K562 (cell line): ENCODE measurements at places on chromosomes 13 and 19. TPM values are rescaled to one million over a fixed set of nuclear protein-coding genes. Genes with fewer than 3 reads are reported as not detected.
A peak's percentile ranks its signal among the peaks of the same experiment; 100 is the strongest.

HSD17B14 gene
- not detected in 2 replicates for polyA plus RNA-seq

OSCAR gene
- 0.13 and 0.20 TPM in 2 replicates for polyA plus RNA-seq

DNA sequence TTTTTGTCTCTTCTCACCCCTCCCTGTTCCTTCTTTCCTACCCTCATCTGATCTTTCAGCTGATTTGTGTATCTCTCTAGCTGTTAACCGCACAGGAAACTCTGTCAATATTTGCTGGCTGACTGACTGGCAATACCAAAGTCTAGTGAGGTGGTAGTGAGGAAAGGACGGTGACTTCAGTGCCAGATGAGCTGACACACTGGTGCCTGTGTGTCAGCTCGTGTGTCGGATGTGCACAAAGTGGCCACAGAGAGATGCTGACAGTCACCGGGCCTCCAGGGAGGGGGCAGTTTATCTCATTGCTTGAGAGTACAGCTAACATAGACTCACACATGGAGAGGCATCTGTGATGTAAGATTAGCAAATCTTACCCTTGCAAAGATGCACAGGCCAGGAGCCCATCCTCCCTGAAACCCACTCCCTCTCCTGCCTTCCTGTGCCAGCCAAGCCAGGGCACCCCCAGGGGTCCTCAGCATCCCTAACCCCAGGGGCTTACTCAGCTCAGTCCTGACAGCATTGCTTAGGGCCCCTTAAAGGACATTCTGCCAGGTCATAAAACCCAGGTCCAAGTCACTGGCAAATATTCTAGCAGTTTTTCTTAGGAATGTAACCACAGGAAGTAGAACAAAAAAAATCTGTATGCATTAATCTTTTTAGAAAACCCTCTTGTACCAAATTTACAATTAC, 80.2 kb downstream of the SHISA2 start:
- DNase-seq = no peak

- DNase-seq = no peak
These were observed 3.1 kb upstream of the DHRS12 start for GRCh38 chr13:51807041-51807440.

DNA sequence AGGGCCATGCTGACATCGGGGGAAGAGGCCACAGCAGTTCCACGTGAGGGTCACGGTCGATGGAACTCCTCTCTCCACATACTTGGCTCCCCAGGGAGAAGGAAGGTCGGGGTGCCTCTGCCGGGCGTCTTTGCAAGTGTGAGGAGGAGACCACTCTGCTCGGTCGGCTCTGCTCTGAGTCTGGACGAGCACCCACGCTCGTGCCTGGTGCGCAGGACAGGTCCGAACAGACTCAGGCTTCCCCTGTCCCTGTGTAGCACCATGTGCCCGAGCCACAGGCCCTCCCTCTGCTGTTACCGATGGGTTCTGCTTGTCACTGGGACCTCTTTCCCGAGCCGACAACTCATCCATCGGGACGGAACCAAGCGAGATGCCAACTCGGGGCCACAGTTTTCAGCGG, 35.1 kb downstream of the TMEM255B start:
- no peak for DNase-seq

- DNase-seq = no peak
These were observed 14.0 kb downstream of the CDX2 start for GRCh38 chr13:27955014-27955591.

- DNase-seq = no peak
These were observed 228.5 kb downstream of the NDFIP2 start for GRCh38 chr13:79709471-79709870.

ZNF579 gene
- polyA plus RNA-seq = 3.4 and 4.9 TPM in 2 replicates

GRCh38 chr13:111874981-111875380, 192.0 kb upstream of the SOX1 start:
- DNase-seq = no peak

RPS5 gene
- 3,494 and 3,885 TPM in 2 replicates for polyA plus RNA-seq

- DNase-seq = no peak
These were observed 41.5 kb downstream of the KLF12 start for GRCh38 chr13:74092711-74093110.

ARHGAP45 gene
- polyA plus RNA-seq = 16.3 and 20.2 TPM in 2 replicates

- no peak for DNase-seq
These were observed 84.0 kb downstream of the GPC5 start for GRCh38 chr13:91482427-91482826.

DNA sequence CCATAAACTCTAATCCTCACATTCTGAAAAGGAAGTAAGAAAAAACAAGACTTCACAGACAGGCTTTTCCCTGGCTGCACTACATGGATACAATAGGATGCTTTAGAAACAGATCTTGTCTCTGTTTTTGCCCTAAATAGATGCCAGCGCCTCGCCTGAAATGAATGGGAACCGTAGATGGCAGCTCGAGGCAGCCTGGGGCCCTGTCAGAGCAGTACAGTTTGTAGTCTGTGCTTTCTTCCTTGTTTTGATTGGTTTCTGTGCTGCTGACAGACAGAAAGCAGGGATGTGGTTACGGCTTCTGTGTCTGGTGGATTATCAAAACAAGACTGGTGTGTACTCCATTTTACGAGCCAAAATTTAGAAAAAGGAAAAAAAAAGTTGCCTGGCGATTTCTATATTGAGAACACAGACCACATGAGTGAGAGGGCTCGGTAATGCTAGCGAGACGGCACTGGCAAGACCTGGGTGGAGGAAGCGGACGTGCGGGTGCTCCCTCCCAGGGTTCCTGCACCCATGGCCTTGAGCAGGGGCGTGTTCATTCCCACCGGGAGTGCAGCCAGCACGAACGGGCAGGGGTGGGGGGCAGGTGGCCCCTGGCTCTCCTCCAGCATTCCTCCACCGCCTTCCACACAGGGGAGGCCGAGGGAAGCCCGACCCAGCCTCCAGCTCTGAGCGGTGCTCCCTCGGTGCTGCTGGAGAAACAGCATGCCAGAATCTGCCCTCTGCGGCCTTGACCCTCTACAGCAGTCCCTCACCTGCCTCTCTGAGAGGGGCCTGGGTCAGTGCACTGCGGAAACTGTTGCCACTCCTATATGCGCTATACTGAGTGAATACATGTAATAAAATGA, 37.6 kb upstream of the C1QTNF9 start:
- DNase-seq = no peak

DNA sequence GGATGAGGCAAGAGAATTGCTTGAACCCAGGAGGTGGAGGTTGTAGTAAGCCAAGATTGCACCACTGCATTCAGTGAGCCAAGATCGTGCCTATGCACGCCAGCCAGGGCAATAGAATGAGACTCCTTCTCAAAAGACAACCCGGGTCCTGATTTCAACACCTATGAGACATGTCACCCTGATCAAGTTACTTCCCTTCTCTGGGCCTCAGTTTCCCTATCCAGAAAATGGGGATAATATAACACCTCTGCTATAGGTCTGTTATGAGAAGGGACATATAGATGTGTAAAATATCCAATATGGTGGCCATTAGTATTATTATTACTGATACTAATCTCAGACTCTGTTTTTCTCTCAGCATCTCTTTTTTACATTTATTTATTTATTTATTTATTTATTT, 12.9 kb upstream of the GIPR start:
- DNase-seq = no peak

PEAK3 gene
- 0.07 TPM in 1 of 2 replicates, not detected in the other for polyA plus RNA-seq

- DNase-seq = no peak
These were observed 65.1 kb downstream of the SIAH3 start for GRCh38 chr13:45786293-45786920.

MATK gene
- 37.5 and 37.9 TPM in 2 replicates for polyA plus RNA-seq

GRCh38 chr19:1977120-1977519, 36.1 kb downstream of the CSNK1G2 start:
- DNase-seq = peak; percentile 78

ACP7 gene
- not detected in 2 replicates for polyA plus RNA-seq

DNA sequence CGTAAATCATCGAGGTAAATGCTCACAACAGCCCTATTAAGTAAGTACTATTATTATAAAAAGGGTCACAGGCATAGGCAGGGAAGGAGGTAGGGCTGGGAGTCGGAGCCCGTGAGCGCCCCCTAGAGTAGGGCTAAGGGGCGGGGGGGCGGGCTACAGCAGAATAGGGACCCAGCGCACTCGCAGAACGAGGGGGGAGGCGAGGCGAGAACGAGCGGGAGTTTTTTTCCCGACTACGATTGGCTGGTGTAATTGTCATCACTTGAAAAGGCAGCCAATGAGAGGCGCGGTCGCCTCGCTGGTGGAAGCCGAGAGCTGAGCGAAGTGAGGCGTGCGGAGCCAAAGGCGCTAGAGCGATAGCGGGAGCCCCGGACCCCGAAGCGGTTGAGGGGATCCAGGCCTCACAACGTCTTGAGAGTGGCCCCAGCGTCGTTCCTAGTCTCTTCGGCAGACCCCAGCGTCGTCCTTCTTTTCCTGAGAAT, 24.2 kb downstream of the KEAP1 start:
- DNase-seq = peak; percentile 91

GRCh38 chr19:5445071-5445470, 10.1 kb upstream of the ZNRF4 start:
- no peak for DNase-seq

DNA sequence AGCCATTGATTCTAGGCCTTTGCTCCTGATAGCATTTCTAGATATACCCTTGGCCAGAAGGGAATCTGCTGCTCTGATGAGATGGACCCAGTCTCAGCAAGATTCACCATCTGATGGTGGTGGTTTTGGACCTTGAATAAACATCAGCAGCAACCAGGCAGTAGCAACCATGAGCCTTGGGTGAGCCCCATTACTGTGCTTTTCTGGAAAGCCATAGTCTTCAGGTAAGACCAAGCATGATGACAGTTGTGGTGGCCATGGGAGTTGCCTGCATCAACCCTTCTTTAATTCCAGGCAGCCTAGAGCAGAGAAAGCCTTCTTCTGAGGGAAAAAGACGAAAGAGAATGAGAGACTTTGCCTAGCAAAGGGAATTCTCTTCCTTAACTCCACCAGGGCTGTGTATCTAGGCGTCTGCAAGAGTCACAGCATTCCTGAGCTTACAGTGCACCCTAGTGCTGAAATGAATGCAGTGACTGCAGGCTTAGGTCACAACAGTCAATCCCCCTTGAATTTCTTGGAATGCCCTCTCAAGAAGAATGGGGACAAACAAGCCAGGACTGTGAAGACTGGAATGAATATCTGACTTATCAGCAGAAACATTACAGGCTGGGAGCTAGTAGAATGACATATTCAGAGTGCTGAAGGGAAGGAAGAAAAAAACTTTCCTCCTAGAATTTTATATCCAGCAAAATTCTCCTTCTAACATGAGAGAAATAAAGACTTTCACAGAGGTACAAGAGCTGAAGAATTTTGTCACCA, 942.4 kb upstream of the PCDH20 start:
- DNase-seq = no peak

PTPRH gene
- polyA plus RNA-seq = 22.7 and 22.8 TPM in 2 replicates

CD22 gene
- 4.1 and 6.2 TPM in 2 replicates for polyA plus RNA-seq

MEIS3 gene
- polyA plus RNA-seq = 0.74 and 0.80 TPM in 2 replicates

NTN5 gene
- 0.07 TPM in 1 of 2 replicates, not detected in the other for polyA plus RNA-seq

CYP4F12 gene
- polyA plus RNA-seq = not detected in 2 replicates

CAPN12 gene
- polyA plus RNA-seq = 5.6 and 7.0 TPM in 2 replicates

DNA sequence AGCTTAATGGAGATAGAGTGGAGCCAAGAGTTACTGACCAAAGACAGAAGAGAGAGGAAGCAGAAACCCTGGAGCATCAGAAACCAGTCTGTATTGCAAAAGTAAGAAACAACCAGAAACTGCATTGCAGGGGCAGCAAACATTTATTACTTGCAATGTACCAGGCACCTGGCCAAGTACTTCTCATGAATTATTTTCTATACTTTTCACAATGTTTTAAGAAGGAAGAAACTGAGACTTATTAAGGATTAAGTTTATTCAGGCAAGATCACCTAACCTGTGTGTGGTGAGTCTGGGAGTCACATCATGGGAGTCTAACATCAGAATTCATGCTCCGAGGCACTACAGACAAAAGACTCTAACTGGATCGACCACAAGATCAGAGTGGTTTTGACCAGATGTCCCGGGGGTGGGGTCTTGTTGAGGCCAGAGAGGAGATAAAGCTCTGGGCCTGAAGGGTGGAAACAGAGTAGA, 47.4 kb downstream of the TNFRSF19 start:
- DNase-seq = no peak

DNA sequence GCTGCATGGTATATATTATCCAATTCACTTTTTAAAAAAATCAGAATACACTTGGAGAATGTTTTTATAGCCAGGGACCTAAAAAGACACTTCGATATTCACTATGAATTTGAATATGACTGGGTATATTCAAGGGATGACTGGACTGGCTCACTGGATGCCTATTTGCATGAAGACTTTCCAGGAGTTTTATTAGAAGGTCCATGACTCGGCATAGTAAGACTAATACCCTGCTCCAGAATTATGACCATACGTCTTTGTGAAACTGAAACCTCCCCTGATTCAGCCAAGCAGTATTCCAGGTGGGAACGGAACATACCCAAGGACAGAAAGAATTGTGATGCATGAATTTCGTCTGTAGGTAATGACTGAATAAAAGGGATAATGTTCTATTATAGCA, 3.9 kb upstream of the FAM216B start:
- no peak for DNase-seq

- no peak for DNase-seq
These were observed 3.0 kb upstream of the CCNP start for GRCh38 chr19:40229484-40229883.

ZFR2 gene
- not detected in 2 replicates for polyA plus RNA-seq

DNA sequence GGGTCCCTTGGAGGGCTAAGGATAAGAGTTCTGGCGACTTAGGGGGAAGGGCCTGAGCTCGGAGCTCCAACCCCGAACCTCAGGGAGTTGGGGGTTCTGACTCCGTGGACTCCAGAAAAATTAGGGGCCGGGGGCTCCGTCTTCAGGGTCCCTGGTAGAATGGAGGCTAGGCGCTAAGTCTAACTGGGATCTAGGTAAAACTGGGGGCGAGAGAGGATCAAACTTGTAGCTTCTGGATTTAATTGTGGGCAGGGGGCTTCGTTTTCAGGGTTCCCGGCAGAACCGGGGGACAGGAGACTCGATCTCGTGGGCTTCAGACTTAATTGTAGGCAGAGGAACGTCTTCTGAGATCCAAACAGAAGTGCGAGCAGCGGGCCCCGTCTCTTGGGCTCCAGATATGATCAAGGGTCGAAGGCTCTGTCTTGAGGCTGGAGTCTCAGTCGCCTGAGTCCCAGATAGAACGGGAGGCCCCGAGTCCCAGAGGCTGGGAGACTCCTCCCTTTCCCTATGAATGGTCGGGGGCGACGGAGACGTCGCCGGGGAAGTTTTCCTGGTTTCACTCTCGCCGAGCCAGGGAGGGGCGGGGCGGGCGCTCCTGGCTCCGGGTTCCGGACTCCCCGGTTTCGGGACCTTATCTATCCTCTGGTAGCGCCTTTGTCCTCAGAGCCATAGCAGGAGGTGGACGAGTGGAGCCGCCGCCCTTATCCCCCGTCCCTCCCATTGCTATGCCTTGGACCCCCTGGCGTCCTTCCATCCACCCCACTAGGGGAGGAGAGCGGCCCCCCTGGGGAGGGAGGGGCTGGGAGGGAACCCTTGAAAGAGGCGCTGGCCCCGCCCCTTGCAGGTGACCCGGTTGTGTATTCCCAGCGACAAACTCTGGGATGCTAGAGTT, 1.3 kb downstream of the NECTIN2 start:
- peak; percentile 75 for DNase-seq

GRCh38 chr13:27170516-27171243, 931 bp downstream of the USP12 start:
- DNase-seq = peak; percentile 51

CCDC70 gene
- not detected in 2 replicates for polyA plus RNA-seq
